ENCODE measurements at places on chromosomes 7 and 10. TPM values are rescaled to one million over a fixed set of nuclear protein-coding genes. Genes with fewer than 3 reads are reported as not detected.

The GPR158 gene
- 0.22 TPM for total RNA-seq

The FBH1 gene
- 76.5 TPM for total RNA-seq

The AP1S1 gene
- 50.4 TPM for total RNA-seq

The UBN2 gene
- 22.2 TPM for total RNA-seq

The DYNC1I1 gene
- total RNA-seq = 2.6 TPM

The SPDYE8 gene
- not detected for total RNA-seq

The OPN1SW gene
- not detected for total RNA-seq

The CCNY gene
- total RNA-seq = 77.2 TPM

The AKR1C2 gene
- 16.3 TPM for total RNA-seq

The GPR85 gene
- 0.31 TPM for total RNA-seq

The CYP26C1 gene
- 0.35 TPM for total RNA-seq

The ANKRD26 gene
- total RNA-seq = 9.3 TPM

The PDK4 gene
- 45.0 TPM for total RNA-seq

The MMS19 gene
- 56.1 TPM for total RNA-seq

The NPS gene
- total RNA-seq = not detected

The CCL24 gene
- not detected for total RNA-seq

The PILRA gene
- 18.8 TPM for total RNA-seq

The AOC1 gene
- 170 TPM for total RNA-seq

The FZD1 gene
- 34.8 TPM for total RNA-seq

The ITIH2 gene
- total RNA-seq = 0.13 TPM

The SH2D4B gene
- total RNA-seq = 0.09 TPM

The RADIL gene
- 1.0 TPM for total RNA-seq

The PRKAR2B gene
- 6.9 TPM for total RNA-seq

The CALCR gene
- total RNA-seq = 5.3 TPM

The ODAD2 gene
- 0.44 TPM for total RNA-seq

The ADARB2 gene
- 1.0 TPM for total RNA-seq

The GCK gene
- total RNA-seq = 0.25 TPM

The PNLIPRP3 gene
- total RNA-seq = not detected

The GRID2IP gene
- total RNA-seq = 0.76 TPM

The TET1 gene
- 2.2 TPM for total RNA-seq

The EGR2 gene
- 1.6 TPM for total RNA-seq

The CTAGE4 gene
- 4.9 TPM for total RNA-seq

The NODAL gene
- not detected for total RNA-seq

The IFIT2 gene
- total RNA-seq = 12.2 TPM

The SUN3 gene
- 0.54 TPM for total RNA-seq

The CUEDC2 gene
- 50.9 TPM for total RNA-seq

The LIPN gene
- 0.41 TPM for total RNA-seq

The RASSF4 gene
- total RNA-seq = 76.4 TPM

The HHEX gene
- total RNA-seq = 10.0 TPM

The SORCS1 gene
- total RNA-seq = 0.76 TPM

The MSMB gene
- not detected for total RNA-seq

The SPDYE1 gene
- total RNA-seq = not detected

The TBX20 gene
- total RNA-seq = not detected

The CYREN gene
- 89.3 TPM for total RNA-seq

The MSS51 gene
- total RNA-seq = 2.4 TPM

The ASB15 gene
- total RNA-seq = not detected

The RBP3 gene
- not detected for total RNA-seq

The KAT6B gene
- 34.2 TPM for total RNA-seq

The PTF1A gene
- total RNA-seq = not detected

The CALHM3 gene
- total RNA-seq = not detected

The FAM241B gene
- 7.6 TPM for total RNA-seq

The HOXA1 gene
- 2.4 TPM for total RNA-seq

The STEAP1B gene
- 0.79 TPM for total RNA-seq

The GNGT1 gene
- 0.35 TPM for total RNA-seq

The DDIT4 gene
- total RNA-seq = 292 TPM

The FAM20C gene
- total RNA-seq = 84.9 TPM
